ENCODE measurements at places on chromosomes 5 and 9.
A peak's percentile ranks its signal among the peaks of the same experiment; 100 is the strongest.

DNA sequence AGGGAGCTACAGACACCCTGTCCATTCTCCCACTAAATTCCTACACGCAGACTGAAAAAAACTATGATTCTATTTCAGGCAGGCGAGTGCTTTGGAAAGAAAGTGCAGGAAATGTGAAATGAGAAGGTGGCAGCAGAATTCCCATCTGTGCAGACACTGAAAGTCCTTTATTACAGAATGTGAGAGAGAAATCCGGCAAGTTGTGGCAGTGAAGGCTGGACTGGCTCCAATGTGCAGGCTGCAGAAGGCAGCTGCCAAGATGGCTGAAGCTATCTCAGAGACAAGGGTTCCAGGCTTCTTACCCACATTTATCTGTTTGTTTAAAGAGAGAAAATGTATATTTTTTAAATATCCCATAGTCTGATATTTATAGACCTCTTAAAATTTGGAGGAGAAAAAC lies 161.8 kb upstream of the VLDLR start:
- DNase-seq = no peak

DNA sequence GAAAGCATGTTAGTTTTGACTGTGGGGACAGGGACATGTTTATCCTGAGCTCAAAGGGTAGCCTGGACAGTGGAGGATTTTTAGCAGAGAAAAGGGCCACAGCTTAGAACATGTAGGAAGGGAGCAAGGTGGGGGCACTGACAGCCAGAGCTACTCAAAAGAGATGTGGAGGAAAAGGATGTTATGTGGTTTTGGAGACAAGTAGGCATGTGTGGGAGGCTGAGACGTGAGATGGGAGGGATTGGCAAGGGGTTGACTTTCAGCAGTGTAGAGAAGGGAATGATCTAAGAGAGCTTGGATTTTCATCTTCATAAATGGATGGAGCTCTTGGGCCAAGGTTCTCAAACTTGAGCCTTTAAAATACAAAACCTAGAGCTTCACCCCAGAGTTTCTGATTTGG lies 24.0 kb downstream of the SYK start:
- no peak for DNase-seq

DNA sequence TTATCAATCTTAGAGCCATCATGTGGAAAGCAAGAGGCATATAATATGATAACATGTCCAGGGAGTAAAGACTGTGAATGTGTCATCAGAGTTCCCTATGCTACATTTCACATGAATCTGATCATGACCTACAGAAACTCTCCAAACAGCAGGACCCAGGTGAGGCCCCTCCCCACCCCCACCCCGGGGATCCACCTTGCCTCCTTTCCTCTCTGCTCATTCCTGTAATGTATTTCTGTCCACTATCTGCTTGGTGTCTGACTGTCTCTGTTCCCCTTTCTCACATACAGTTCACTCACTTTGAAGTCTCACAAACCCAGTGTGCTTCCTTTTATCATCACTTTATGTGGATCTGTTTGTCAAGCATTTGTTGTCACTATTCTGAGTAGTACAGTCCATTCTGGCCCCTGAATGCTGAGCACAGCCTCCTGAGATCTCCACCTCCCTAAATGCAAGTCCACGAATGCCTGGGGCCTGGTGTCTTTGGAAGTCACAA lies 76.4 kb upstream of the SMARCA2 start:
- no peak for DNase-seq

DNA sequence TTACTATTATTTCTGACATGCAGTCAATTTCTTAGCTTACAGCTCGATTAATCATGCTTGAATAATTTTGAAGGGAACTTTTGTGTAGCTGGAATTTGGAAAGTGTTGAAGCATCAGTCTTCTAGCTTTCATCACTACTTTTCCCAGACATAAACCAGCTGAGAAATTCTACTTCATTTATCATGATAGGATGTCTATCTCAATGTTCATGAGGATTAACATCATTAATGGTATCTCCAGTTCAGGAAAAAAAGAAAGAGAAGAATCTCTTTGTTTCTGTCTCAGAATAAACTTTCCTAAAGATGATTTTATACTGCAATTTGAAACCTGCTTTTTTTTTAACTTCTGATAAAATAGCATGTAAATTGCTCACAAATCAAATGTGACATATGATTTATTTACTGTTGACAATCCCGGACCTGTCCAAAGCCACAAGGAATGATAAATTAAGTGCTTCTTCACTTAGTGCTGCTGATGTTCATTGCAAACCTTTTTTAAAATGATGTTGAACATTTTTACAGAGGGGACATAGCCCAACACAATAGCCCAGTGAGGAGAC lies 412.1 kb upstream of the CLINT1 start:
- DNase-seq = no peak

GRCh38 chr5:103369125-103370120 lies 110.9 kb downstream of the MACIR start:
- no peak for DNase-seq

DNA sequence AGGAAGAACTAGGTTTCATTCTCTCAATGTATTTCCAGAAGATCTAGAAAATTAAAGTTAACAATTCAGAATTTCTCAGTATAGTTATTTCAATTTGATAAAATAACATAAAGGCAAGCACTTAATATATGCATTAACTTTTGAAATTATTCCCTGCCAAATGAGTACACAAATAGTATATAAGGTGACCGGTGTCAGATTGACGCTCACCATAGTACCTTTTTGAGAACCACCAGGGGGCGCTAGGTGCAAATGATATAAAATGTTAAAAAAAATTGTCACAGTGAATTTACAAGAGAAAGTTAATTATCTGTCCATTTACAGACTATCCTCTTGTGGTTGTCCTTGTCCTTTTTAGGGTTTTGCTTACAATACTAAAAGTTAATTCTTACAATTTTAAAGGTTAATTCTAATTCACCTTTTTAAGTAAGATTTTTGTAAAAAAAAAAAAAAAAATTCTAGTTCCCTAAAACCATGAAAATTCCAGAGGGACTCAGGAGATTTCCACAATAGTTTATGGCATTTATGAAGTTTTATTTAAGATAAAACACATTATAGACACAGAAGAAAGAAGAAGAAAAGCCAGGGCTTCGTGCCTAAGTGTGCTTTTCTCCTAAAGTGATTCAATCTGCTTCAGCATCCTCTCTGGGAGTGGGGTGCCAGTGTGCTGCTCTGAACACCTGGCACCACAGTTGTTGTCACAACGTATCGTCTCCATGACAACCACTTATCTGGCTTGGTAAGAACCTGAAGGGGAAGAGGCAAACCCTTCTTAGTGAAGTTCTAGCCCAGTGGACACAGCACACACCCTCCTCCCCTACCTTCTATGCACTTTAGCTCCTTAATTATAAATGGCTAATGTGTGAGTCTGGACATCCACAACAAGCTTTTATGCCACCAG lies 1.7 kb downstream of the ADAMTS16 start:
- DNase-seq = peak; percentile 78

DNA sequence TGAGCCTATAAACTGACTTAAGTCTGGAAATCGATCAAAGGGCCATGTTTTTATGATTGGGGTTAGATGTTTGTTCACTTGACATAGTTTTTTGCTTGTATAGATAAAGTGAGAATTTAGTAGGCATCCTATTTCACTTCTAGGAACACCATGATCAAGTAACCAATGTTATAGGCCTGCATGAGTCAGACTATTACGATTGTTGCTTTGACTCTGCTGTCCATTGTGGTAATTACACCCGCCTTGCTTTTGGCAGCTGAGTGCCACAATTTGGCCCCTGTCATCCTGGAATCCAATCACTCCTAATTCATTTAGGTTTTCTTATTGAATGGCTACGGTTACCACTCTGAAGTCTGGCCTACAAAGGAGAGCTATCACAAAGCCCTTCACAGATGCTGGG lies 67.8 kb upstream of the IL33 start:
- no peak for DNase-seq

GRCh38 chr5:132915681-132916080 lies 42.2 kb downstream of the LEAP2 start:
- no peak for DNase-seq

GRCh38 chr9:32424616-32425015 lies 40.2 kb downstream of the ACO1 start:
- DNase-seq = no peak

- no peak for DNase-seq
Observed at GRCh38 chr5:2143088-2143487, 260.4 kb upstream of the IRX4 start.

DNA sequence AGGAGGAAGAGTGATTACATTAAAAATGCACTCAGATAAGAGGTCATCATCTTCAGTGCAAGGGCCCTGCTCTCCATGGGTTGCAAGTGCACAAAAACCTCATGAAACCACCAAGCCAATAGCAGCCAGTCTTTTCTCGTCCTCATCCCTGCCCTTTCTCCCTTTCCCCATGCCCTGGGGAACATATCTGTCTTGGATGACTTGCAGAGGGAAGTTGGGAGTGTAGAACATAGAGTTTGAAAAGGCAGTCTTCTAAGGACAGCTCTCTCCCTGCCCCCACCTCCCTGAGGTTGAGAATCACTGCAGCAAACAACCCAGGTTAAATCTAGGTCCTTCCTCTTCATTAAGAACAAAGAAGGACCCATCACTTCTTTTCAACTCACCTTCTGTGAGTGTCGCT lies 22.0 kb downstream of the DDX31 start:
- no peak for DNase-seq

DNA sequence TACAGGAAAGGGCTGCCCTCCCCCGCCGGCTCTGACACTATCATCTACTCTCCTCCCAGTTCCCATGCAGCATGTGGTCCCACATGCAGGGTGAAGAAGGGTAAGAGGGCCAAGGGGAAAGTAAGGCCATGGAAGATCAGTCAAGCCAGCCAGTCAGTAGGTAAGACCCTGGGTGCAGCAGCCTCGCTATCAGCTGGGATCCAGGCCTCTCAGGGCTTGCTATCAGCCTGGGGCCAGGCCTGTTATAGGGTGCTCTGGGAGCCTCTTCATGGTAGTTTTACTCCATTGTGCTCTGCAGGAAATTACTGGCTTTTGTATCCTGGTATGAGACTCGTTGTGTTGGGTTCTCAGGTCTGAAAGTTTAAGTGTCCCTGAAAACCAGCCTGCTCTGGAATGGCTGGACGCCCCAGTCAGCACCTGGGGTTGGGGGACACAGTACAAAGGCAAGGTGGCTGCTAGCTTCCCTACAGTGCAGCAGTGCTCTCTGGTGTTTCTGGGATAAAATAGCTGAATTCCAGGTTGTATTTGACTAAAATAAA lies 21.4 kb downstream of the SLC22A4 start:
- DNase-seq = no peak

- DNase-seq = no peak
Observed at GRCh38 chr5:122773619-122774018, 1.3 kb upstream of the SNX2 start.

DNA sequence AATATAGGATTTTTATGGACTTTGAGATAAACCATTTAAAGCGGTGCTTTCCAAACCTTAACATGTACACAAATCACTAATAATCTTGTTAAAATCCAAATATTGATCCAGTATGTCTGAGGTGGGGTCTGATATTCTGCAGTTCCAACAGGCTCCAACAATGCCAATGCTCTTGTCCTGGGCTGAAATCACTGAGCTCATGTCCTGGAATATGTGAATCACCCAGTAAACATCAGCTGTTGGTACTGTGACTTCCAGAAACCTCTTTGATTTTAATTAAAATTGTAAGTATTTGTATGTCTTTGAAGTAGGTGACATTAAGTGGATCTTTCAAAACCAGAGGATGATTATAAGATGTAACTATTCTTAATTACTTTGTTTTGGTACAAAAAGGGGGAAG lies 52.8 kb upstream of the CAST start:
- DNase-seq = no peak

DNA sequence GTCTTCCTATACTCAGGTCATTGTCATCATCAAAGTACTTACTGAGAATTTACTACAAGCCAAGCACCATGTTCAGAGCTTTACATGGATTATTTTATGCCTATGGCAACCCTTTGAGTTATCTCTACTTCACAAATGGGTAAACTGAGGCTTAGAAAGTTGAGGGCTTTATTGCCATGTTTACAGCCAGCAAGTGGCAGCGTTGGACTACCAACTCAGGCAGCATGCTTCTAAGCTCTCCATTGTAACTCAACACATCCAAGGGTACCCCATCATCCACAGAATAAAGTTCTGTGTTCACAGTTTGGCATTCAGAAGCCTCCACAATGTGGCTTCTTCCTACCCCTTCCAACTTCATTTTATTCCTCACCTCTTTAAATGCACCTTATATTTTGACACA lies 422.6 kb upstream of the GRIA1 start:
- no peak for DNase-seq

DNA sequence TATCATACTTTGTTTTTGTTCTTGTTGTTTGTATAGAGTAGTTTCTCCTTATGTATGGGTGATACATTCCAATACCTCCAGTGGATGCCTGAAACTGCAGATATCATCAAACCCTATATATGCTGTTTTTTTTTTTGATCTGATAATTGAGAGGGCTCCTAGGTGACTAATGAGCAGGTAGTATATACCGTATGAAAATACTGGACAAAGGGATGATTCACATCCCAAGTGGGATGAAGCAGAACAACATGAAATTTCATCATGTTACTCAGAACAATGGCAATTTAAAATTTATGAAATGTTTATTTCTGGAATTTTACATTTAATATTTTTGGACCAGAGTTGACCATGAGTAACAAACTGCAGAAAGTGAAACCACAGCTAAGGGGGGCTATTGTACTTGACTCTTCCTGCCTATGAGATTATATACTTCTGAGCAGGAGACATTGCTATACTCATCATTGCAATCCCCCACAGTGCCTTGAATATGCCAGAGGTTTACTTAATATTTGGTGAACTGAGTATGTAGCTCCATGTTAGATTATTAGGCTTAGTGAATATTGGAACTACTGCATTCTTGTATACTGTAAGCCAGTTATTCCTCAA lies 258.7 kb upstream of the FBXL7 start:
- no peak for DNase-seq

DNA sequence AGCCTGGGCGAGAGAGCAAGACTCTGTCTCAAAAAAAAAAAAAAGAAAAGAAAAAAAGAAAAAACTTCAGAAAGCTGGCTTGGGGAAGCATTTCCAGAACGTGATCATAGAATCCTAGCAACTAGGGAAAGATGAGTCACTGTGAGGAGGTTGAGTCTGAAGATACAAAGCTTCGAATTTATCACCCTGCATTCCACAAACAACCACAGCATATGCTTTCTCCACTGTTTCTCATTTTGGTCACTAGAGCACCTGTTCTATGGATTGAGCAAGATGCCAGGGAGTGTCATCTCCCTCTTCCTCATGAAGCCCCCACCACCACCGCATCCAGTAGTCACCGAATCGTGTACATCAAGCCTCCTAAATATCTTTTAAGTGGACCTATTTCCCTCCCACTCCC lies 37.9 kb downstream of the SEMA5A start:
- DNase-seq = peak; percentile 73

GRCh38 chr5:140221697-140222223 lies 46.8 kb downstream of the CYSTM1 start:
- DNase-seq = peak; percentile 69
